Prostate gland (tissue), 2 donors: ENCODE measurements at places on chromosomes 6 and 20.
A peak's percentile ranks its signal among the peaks of the same experiment; 100 is the strongest.

DNA sequence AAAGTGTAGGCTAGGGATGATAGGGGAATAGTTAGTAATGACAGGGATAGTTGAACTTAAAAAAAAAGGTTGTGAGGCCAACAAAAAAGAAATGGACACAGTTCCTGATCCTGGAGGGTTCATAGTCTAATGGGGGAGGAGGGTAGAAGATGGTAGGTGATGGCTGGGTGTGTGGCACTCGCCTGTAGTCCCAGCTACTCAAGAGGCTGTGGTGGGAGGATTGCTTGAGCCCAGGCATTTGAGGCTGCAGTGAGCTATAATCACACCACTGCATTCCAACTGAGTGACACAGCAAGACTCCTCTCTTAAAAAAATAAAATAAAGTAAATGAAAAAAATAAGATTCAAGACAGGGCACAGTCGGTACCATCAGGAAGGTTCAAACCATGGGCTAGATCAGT, 2.4 kb upstream of the MICB start:
- no peak for DNase-seq

DNA sequence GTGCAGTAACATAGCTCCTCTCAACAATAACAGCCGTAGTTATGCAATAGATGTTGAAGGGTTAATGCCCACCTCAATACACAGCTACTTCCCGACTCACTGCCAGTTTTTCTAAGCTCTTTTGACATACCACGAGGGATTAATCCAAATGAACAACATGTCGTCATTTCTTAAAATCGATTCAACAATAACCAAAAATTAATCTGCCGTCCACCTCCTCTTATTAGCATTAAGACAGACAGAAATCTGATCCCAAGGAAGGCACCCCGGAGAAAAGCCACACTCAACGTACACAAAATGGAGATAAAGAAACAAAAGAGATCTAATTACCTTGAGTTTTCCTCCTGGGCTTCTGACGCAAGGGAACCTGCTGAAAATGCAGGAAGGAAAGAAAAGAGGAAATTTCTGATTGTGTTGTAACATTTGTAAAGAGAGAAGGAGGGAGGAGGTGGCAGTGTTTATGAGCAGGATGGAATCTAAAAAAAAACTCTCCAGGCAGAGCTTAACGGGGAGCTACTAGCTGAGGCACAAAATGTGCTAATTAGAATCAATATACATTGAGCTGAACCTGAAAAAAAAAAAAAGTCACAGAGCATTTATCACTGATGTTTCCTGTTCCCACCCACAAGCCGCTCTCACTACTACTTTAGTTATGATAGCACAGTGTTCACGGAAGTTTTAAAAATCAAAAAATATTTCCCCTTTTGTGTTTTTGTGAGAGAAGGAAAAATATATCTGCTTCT, 109.3 kb downstream of the IPCEF1 start:
- no peak for DNase-seq

DNA sequence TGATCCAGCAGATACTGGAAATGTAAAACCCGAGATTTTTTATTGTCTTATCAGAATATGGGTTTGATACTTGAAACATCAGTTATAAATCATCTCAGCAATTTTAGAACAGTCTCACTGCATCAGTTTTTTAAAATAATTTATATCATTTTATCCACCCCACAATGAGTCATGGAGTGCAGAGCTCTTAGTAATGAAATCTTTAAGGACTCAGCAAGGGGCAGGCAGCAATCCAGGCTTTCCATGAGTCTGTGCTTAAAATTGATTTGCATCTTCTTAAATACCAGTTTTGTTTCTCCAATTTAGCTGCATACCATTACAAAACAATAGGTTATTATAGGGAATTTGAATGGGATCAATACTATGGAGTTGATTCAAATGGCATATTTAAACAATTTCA, 832.3 kb downstream of the C6orf118 start:
- no peak for DNase-seq

DNA sequence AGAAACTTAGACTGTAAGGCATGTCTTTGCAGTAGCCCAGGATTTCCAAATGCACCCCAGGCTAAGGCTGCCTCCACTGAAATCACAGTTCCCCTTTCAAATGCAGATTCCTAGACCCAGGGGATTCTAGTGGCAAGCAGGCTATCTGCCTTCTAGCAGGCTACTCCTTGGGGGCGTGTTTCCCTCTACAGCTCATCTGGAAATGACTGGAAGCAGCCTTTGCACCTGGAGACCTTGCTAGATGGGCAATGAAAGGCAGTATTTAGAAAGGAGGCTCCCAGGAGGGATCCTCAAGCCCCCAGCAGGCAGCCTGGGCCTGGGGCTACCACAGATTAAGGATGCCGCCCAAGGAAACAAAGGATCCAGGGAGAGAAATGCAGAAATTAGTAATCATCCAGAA, 26.0 kb upstream of the SYNDIG1 start:
- DNase-seq = no peak

DNA sequence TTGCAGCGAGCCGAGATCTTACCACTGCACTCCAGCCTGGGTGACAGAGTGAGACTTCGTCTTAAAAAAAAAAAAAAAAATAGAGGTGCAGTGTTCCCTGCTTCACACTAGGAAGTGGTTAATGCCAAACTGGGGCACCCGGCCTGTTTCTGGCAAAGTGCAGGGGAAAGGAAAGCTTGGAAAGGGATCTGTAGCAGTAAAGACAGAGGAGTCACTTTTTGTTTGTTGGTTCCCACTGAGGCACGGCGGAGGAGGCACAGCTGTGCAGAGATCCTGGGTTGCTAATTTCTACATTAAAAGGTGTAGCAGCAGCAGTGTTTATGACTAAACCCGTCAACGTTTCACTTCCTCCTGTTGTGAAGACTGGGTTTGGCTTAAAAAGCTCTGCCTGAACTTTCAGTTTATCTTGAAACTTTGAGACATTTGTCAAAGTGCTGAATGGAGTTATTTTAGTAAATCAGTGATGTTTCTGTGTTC, 125.6 kb downstream of the CARMIL1 start:
- DNase-seq = no peak

GRCh38 chr20:13546497-13547131, 92.1 kb downstream of the TASP1 start:
- DNase-seq = peak; percentile 73

- DNase-seq = no peak
Measured at GRCh38 chr20:16011056-16011455, 562.2 kb downstream of the KIF16B start.

- DNase-seq = peak; percentile 36
Measured at GRCh38 chr6:21461844-21462518, 131.6 kb upstream of the SOX4 start.

- no peak for DNase-seq
Measured at GRCh38 chr20:35854713-35855348, 83.0 kb downstream of the PHF20 start.

DNA sequence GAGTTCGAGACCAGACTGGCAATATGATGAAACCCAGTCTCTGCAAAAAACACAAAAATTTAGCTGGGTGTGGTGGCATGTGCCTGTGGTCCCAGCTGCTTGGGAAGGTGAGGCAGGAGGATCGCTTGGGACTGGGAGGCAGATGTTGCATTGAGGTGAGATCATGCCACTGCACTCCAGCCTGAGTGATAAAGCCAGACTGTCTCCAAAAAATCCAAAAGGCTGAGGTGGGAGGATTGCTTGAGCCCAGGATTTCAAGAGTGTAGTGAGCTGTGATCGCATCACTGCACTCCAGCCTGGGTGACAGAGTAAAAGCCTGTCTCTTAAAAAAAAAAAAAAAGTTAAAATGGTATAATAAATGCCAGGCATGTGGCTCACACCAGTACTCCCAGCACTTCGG, 1.3 kb upstream of the PTCRA start:
- no peak for DNase-seq
